ENCODE measurements at places on chromosomes 7 and 10. TPM values are rescaled to one million over a fixed set of nuclear protein-coding genes. Genes with fewer than 3 reads are reported as not detected.
A peak's percentile ranks its signal among the peaks of the same experiment; 100 is the strongest.

C10orf143 gene
- 6.6 TPM for total RNA-seq

PRLHR gene
- total RNA-seq = not detected

RBM20 gene
- total RNA-seq = 2.1 TPM

TUBB8 gene
- total RNA-seq = not detected

TMEM106B gene
- total RNA-seq = 50.2 TPM

SLC18A3 gene
- not detected for total RNA-seq

- DNase-seq = no peak
- H3K4me3 ChIP-seq = no peak overlapping the region
- no peak overlapping the region for H3K27ac ChIP-seq
- no peaks in the 10 kb centered on the region for H3K27me3 ChIP-seq
These were observed 69.0 kb downstream of the CFAP46 start for GRCh38 chr10:132873395-132873794.

DNA sequence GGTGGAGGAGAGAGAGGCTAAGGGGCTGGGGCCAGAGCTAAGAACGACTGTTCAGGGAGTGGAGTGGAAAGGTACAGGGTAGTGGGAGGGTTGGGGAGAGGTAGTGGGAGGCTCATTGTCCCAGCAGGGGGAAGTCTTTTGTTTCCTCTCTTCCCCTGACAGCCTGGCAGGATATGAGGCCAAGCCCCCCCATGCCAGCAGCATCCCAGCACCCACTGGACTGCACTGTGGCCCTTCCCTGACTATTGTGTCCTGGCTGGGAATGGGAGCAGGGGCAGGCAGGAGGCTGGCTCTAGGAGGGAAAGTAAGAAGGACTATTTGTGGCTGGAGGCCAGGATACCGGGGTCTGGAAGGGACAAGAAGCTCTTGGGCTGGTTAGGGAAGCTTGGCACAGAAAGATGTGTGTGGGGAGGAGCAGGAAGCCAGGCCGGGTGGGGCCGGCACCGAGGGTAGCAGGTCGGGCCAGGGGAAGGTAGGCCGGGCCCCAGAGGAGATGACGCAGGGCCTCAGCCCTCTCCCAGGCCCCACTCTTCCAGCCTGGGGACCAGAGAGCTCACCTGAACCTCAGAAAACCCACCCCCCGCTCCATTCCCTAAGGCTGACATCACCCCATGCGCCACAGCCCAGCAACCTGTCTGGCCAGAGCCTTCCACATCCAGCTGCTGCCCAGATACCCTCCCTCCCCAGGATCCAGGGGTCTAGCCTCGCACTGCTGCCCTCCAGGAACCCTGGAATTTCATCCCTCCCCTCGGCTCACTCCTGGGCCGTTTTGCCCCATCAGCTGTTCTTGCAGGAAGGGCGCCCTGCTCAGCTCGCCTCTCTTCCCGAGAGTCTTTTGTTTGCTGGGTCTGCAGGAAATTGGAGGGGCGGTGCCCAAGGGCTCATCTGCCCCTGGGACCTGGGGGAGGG lies 8.8 kb upstream of the EPHB4 start:
- no peaks in the 10 kb centered on the region for H3K36me3 ChIP-seq
- DNase-seq = peak; percentile 90
- H3K4me3 ChIP-seq = no peak overlapping the region
- peak overlapping the region; percentile 83 for H3K27ac ChIP-seq
- H3K27me3 ChIP-seq = no peaks in the 10 kb centered on the region
- peaks cover 9% of the 10 kb centered on the region for H3K4me1 ChIP-seq

DNA sequence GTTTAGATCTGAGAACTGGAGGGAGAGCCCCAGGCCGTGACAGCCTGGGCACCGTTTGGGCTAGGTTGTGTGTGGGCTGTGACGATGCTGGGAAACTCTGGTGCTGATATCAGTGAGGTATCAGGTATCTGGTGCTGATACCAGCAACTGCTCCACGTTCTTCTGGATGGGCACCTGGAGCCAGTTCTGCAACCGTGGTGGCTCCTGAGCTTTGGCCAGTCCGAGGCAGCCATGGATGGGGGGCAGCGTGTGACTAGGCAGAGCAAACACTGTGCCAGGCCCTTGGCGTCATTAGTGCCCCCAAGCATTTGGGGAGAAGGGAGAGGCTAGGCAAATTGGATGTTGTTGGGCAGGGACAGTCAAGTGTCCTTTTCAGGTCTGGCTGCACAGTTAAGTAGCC lies 57.9 kb downstream of the ZNF467 start:
- H3K4me1 ChIP-seq = no peaks in the 10 kb centered on the region
- H3K27me3 ChIP-seq = no peaks in the 10 kb centered on the region
- peak overlapping the region; percentile 75 for H3K4me3 ChIP-seq
- H3K36me3 ChIP-seq = no peaks in the 10 kb centered on the region
- DNase-seq = no peak

GRCh38 chr7:13041368-13041988 lies 354.0 kb downstream of the ARL4A start:
- no peak overlapping the region for H3K27ac ChIP-seq
- H3K27me3 ChIP-seq = no peaks in the 10 kb centered on the region
- no peaks in the 10 kb centered on the region for H3K36me3 ChIP-seq
- no peaks in the 10 kb centered on the region for H3K4me1 ChIP-seq
- no peak for DNase-seq
- no peak overlapping the region for H3K4me3 ChIP-seq

DNA sequence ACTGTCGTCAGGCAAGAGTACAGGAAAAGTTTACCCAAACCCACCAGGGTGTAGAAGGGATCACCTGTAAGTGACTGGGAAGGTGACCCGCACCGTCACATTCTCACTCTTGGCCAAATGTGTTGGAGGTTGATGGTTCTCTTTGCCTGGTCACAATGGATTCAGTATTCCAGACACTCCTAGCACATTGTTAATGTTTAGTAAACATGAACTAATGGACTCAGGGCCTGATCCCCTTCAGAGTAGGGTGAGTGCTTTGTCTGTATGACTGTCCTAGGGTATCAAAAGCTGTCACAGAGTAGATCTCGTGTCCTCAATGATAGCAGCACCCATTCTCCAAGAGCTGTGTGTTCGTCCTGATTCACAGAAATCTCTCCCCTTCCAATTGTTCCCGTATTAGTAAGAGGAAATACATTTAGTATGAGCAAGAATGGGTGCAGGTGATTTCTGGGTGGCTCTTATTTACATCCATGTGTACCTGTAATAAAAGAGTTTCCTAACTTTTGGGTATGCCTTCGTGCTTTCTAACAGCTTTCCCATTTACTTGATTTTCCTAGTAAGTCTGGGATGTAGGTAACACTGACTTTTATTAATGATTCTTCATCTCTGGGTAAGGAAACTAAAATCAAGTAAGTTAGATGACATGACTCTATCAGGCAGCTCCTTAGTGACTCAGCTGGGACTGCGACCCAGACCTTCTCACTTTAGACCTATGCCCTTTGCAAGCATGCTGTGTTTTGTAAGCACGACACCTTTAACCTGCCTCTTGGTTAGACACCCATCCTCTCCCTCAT lies 4.7 kb downstream of the EEPD1 start:
- H3K4me1 ChIP-seq = peaks cover 12% of the 10 kb centered on the region
- no peak for DNase-seq
- no peaks in the 10 kb centered on the region for H3K36me3 ChIP-seq
- no peak overlapping the region for H3K27ac ChIP-seq
- no peak overlapping the region for H3K4me3 ChIP-seq
- H3K27me3 ChIP-seq = no peaks in the 10 kb centered on the region

DNA sequence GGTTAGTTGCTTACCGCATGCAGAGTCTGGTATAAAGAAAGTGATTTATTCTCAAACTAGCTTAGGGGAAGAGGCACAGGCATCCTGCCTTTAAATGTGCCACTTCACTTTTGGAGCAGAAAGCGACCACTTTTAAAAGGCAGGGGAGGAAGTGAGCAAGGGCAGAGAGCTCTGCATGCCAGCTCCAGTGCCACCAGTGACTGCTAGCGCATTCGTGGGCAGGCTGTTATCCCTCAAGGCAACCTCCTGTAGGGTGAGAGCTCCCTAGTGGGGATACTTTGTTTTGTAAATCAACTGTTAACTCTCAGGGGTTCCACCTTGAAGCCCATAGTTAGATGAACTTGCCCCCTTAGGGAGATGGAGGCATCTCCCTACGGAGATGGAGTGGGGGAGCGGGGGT lies 29.4 kb upstream of the GRB10 start:
- no peak overlapping the region for H3K27ac ChIP-seq
- no peak overlapping the region for H3K4me3 ChIP-seq
- no peak for DNase-seq
- no peaks in the 10 kb centered on the region for H3K27me3 ChIP-seq
- H3K4me1 ChIP-seq = peaks cover 6% of the 10 kb centered on the region

DNA sequence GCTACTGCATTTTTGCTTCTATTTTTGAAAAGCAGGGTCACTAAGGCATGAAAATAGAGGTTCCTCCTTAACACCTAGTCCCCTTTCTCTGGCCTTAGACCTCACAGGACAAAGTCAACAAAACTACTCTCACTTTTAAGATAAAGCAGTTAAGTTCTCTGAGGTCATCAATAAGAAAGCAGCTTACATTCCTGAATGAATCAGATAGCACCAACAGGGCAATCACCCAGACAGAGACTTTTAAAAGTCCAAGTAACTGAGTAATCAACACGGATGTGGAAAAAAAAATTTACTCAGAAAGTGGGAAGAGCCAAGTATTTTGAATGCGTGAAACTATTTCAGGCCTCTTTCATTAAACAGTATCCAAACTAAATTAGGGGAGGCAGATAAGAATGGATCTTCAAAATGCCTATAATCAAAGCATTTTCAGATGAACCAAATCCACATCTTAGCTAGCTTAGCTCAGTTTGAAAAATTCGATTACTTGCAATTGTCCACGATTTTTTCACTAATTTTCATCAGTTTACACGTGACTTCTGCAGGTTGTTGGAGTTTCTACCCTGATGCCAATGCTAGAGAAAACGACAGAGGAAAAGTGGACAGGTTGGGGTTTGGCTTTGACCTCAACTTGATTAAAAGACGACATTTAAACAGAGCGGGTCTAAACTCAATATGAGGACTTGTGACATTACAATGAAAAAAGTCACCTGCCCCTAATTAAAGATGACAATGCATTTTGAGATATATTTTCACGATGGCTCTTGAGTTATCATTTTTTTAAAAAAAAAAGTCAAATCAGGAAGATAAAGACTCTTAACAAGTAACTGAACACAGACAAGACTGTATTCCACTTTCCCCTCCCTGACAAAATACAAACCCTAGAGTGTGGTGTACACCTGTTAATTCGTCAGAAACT lies 1.6 kb downstream of the BEND7 start:
- H3K27me3 ChIP-seq = no peaks in the 10 kb centered on the region
- peak overlapping the region; percentile 68 for H3K4me3 ChIP-seq
- H3K36me3 ChIP-seq = no peaks in the 10 kb centered on the region
- peaks cover 26% of the 10 kb centered on the region for H3K4me1 ChIP-seq
- no peak for DNase-seq
- H3K27ac ChIP-seq = peak overlapping the region; percentile 76

DNA sequence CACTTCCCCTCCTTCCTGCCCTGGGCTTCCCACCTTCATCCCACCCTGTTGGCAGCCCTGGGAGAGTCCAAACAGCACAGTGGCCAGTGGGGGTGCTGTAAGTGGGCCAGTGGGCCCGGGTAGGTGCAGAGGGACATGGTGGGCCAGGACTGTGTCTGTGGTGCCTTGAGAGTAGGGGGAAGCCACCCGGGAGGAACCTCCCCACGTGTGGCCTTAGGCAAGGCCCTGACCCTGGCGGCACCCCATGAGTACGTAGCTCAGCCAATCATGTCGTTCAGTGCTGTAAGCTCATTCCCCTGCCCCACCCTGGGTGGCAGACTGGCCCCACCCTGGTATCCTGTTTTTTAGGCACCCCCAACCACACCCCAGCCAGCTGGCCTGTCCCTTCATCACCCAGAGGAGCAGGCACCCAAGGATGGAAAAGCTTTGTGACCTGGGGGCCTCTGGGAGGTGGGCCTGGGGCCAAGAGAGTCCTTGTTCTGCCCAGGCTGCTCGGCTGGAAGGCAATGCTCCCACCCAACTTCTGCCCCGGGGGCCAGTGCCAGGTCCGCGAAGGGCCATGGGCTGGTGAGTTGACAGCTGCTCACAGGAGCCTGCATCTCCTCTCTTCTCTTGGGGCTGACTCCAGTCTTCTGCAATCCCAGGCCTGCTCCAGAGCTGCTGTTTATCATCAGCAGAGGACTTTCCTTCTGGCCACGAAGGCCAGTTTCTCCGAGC lies 41.6 kb downstream of the TSPAN15 start:
- H3K4me1 ChIP-seq = no peaks in the 10 kb centered on the region
- no peak for DNase-seq
- no peaks in the 10 kb centered on the region for H3K27me3 ChIP-seq

- H3K27me3 ChIP-seq = no peaks in the 10 kb centered on the region
- H3K36me3 ChIP-seq = no peaks in the 10 kb centered on the region
- H3K4me3 ChIP-seq = no peak overlapping the region
- no peak overlapping the region for H3K27ac ChIP-seq
- no peaks in the 10 kb centered on the region for H3K4me1 ChIP-seq
- DNase-seq = no peak
These were observed 600.6 kb downstream of the DNAJB6 start for GRCh38 chr7:157937406-157937805.

- H3K36me3 ChIP-seq = no peaks in the 10 kb centered on the region
- H3K4me1 ChIP-seq = no peaks in the 10 kb centered on the region
- no peak overlapping the region for H3K27ac ChIP-seq
- H3K4me3 ChIP-seq = no peak overlapping the region
- no peak for DNase-seq
These were observed 383.1 kb upstream of the VSTM2A start for GRCh38 chr7:54159088-54159487.

DNA sequence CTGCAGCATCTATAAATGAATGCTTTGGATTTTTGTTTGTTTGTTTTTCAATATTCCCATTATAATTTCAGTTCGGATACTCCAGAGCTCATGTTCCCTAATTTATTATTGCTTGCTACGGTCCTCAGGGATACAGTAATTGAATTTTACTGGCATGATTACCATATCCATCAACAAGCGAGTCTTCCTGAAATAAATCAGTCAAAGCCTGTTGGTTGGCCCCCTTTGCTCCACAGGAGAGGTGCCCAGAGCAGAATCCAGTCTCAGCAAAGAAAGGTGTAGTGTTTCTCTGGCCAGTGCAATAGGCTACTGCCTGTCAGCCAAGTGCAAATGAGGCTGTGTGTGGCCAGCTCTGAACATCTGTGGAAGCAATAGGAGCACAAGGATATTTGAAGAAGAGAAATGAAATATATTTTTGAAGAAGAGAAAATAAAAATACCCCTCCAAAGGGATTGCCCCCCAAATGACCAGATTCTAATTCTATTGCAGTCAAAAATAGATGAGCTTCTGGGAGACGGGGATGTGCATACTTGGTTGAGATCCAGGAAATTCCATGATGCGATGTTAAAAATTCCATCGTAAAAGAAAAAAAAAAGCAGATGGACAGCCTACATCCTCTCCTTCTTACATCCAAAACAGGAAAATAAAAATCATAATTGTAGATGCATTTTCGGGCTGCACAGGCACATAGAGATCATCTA lies 18.1 kb downstream of the TRIL start:
- no peak for DNase-seq
- H3K36me3 ChIP-seq = no peaks in the 10 kb centered on the region
- H3K27me3 ChIP-seq = no peaks in the 10 kb centered on the region
- H3K27ac ChIP-seq = no peak overlapping the region

GRCh38 chr10:72146071-72146470 lies 57.7 kb upstream of the SPOCK2 start:
- peak; percentile 59 for DNase-seq
- no peak overlapping the region for H3K4me3 ChIP-seq
- H3K4me1 ChIP-seq = no peaks in the 10 kb centered on the region

GRCh38 chr10:60035984-60036383 lies 129.6 kb upstream of the CCDC6 start:
- no peaks in the 10 kb centered on the region for H3K27me3 ChIP-seq
- H3K4me3 ChIP-seq = no peak overlapping the region
- DNase-seq = no peak
- no peaks in the 10 kb centered on the region for H3K4me1 ChIP-seq
- no peaks in the 10 kb centered on the region for H3K36me3 ChIP-seq
- H3K27ac ChIP-seq = no peak overlapping the region

GRCh38 chr7:106793015-106793975 lies 71.8 kb upstream of the PIK3CG start:
- DNase-seq = no peak
- H3K4me1 ChIP-seq = no peaks in the 10 kb centered on the region
- no peaks in the 10 kb centered on the region for H3K27me3 ChIP-seq
- H3K27ac ChIP-seq = no peak overlapping the region
- H3K36me3 ChIP-seq = no peaks in the 10 kb centered on the region
- H3K4me3 ChIP-seq = no peak overlapping the region

Measured in kidney (tissue), 22 donors.